ENCODE measurements at places on chromosomes 7 and 10.

DNA sequence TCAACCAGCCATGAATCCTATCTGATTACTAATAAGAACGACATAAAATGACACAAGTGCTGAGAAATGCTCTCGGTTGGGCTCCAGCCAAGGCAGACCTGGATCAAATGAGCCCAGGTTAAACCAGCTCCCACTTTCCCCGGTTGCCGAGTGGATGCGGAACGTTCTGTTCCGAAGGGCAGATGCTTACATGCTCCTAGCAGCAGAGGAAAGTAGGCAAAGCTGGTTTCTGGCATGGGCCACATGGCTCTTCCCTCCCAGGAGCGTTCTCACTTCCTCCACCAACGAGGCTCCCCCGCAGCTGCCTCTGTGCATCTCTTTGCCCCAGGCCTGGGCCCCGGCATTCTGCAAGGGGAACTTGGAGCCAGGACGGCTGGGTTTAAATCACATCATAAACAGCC, 61.8 kb upstream of the SDK1 start:
- no peak for DNase-seq

DNA sequence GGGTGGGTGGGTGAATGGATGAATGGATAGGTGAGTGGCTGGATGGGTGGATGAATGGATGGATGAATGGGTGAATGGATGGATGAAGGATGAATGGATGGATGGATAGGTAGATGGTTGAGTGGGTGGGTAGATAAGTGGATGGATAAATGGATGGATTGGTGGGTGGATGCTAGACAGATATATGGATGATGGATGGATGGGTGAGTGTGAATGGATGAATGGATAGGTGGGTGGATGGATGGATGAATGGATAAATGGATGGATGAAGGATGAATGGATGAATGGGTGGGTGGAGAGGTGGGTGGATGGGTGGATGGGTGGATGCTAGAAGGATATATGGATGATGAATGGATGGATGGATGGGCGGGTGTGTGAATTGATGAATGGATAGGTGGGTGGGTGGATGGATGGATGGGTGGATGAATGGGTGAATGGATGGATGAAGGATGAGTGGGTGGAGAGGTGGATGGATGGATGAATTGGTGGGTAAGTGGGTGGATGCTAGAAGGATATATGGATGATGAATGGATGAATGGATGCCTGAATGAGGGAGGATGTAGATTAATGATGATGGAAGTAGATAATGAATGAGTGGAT, 20.4 kb downstream of the ELFN1 start:
- no peak for DNase-seq

GRCh38 chr10:49645417-49645816, 31.6 kb downstream of the CHAT start:
- no peak for DNase-seq

GRCh38 chr10:92810934-92811532, 37.3 kb upstream of the EXOC6 start:
- no peak for DNase-seq

- no peak for DNase-seq
Measured at GRCh38 chr10:11210211-11210922, 192.7 kb downstream of the CELF2 start.

DNA sequence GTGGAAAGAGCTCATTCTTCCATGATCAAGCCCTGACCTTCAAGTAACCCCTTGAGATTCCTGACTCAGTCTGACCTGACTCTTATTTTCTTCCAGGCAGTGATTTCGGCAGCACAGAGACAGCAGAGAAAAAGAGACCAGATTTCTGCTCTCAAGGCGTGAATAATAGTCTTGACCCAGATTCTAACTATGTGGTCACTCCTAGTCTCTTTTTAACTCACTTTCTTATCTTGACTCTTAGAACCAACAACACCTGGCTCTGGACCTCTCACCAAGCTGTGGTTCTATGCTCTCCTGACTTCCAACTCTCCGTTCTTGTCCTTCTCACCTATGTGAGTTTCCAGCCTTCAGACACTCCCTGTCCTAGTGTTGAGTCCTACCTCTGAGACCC, 36.9 kb upstream of the KDM7A start:
- DNase-seq, result no peak

DNA sequence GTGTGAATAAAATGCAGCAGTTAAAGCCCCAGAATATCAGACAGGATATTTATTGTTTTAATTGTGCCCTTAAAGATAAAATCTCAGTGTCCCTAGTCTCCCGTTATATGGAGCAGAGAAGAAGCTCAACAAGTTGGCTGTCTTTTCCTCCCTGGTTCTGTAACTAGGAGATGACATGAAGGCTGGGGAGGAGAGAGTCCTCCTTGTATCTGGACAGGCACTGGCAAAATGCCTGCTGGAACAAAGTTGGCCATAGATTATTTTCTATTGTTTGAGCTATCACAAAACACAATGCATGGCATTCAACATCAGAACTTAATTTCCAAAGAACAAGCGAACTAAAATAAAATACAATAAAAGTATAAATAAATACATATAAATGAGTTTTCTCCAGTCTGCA, 694.9 kb upstream of the KCND2 start:
- DNase-seq, result no peak

- no peak for DNase-seq
Measured at GRCh38 chr10:47378183-47378510, 5.9 kb downstream of the ZNF488 start.

DNA sequence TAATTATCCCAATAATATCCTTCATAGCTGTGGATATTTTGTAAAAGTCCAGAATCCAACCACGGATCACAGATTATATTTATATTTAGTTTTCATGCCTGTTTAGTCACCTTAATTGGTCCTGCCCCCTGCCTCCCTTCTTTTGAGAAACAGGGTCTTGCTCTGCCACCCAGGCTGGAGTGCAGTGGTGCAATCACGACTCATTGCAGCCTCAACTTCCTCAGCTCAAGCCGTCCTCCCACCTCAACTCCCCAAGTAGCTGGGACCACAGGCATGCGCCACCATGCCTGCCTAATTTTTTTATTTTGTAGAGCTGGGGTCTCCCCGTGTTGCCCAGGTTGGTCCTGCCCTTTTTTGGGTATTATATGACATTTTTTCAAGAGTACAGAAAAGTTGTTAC, 129.4 kb downstream of the KAT6B start:
- no peak for DNase-seq

DNA sequence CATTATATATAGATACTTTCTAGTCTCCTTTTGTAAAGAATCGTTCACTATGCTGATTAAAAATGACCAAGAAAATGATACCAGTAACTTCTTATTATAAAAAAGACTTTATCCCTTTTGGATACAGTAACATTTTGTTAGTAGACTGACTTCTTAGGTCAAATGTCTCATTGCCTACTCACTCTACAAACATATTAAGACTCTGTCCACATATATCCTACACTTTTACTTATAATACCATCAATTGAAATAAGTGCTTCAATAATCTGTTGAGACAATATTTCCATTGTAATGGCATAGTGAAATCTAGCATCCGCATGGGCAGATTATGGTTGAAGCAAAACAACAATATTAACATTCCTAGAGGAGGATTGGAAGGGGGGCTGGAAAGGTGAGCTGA, 180.6 kb downstream of the ARL4A start:
- DNase-seq, result no peak

- no peak for DNase-seq
Measured at GRCh38 chr7:24054236-24054635, 229.8 kb upstream of the NPY start.

DNA sequence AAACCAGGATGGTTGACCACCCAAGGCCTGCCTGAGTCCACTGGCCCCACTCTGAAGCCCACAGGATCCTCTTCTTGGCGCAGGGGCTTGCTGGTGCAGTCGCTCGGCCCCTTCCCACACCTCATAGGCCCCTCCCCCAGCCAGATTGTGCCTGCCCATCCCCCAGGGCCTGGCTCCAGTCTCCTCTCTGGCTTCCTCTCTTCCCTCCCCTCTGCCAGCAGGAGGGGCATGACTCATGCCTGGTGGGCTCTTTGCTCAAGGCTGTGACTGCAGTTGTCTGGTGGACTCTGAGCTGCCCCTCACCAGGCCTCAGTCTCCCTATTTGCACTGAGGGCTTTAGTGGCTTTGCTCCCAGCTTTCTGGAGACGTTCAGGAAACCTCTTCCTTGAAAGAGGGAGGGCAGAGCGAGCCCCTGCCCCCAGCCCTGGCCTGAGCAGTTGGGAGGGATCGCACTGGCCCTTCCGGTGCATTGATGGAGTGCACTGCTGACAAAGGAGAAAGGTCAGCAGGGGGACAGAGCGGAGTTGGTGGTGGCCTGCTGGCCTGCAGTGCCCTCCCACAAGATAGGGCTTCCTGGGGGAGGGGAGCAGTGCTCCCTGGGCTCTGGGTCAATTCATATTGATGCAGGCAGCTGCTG, 60.7 kb downstream of the ZMIZ1 start:
- no peak for DNase-seq

DNA sequence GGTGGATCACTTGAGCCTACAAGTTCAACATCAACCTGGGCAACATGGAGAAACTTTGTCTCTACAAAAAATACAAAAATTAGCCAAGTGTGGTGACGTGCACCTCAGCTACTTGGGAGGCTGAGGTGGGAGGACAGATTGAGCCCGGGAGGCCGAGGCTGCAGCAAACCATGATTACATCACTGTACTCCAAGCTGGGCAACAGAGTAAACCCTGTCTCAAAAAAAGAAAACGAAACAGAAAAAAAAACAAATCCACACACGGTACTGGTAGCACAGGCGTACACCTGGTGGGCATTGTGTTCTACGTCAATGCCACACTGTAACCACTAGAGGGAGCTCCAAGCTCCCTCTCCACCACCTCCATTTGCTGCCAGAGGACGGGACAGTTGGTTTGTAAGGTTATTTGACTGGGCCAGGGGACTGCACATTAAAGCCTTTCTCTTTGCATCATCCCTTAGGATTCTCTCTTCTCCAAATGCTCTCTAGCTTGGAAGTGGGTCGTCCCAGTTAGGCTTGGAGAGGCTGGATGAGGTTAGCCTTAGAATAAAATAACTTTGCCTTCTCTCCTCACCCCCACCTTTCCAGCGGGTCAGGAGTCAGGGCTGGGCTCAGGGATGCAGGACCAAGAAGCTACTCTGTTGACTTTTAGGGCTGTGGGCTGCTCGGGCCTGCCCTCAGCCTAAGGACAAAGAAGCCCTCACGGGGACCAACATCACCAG, 130.8 kb downstream of the SORBS1 start:
- no peak for DNase-seq

DNA sequence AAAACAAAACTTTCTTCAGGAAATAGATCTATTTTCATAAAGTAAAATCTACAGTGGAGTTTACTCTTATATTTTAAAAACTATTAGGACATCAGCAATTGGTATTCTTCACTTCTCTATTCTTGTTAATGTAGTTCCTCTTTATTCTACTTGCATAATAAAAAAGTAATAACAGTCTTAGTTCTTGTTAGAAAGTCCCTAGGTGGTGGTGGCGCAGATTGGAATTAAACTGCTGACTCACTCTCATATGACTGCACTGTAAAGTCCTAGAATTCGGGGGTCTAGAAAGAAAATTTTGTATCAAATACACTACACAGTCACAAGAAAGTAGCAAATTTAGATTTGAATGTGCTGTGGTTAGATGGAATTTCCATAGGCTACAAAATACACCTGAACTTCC, 44.6 kb upstream of the TES start:
- no peak for DNase-seq

GRCh38 chr10:80855348-80855971, 317.8 kb downstream of the SH2D4B start:
- DNase-seq, result no peak
